ENCODE measurements at places on chromosomes 7 and 10. TPM values are rescaled to one million over a fixed set of nuclear protein-coding genes. Genes with fewer than 3 reads are reported as not detected.
A peak's percentile ranks its signal among the peaks of the same experiment; 100 is the strongest.

- no peak for DNase-seq
Measured at GRCh38 chr7:85065306-85065705, 121.5 kb downstream of the SEMA3D start.

- peak; percentile 66 for DNase-seq
Measured at GRCh38 chr7:99141841-99142726, 1.8 kb downstream of the SMURF1 start.

DNA sequence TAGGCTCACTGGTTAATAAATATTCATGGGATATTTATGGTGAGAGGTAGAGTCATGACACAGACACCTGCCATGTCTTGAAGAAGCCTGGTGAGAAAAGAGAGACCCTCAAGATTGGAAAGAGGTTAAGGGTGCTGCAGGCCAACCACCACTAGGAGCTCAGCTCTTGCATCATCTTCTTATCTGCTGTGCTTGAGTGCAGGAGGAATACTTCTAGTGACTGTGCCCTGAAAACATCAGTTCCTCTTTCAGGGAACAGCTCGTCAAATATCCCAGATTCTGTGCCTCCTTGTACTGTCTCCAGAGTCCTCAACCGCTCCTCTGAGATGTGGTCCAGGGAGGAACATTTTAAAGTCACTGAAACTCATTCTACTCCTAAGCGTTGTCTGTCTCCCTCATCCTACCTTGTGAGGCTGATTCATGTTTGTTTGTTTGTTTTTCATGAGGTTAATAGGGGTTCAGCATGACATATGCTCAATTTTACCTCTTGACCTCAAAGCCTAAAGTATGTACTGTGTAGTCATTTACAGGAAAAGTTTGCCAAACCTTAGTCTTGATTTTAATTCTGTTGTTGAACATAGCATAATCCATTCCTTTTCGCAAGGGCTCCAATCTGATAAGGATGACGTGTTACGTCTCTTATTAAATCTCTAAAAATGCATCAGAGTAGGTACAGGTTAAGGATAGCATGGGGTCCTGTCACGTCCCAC is 293.1 kb downstream of the C7orf25 start:
- no peak for DNase-seq

GRCh38 chr10:124535731-124536495 is 74.3 kb downstream of the LHPP start:
- peak; percentile 37 for DNase-seq

DNA sequence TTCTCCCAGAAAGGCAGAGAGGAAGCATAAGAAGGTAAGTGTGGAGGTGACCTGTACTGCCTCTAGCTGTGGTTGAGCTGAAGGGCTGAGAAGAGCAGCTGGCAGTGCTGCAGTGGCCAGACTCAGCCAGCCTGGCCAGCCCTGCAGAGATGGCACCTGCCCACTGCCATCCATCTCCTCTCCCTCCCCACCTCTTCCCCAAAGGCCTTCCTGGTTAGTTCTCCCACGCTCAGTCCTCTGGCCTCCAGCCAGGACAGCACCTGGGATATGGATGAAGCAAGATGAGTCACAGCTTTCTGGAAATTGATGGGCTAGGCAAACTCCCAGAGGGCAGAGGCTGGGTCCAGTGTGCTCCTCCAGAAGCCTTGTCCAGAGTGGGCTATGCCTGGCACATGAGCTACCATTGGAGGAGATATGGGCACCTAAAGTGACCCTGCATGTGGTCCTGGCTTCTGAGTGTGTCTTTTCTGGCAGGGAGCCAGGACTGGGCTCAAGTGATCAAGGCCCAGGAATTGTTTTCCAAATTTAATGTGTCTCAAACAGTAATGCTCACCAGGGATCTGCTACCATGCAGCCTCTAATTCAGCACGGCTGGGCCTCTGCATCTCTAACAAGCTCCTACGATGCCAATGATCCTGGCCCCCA is 81.0 kb upstream of the CACUL1 start:
- no peak for DNase-seq

GRCh38 chr7:1925973-1926907 is 256.2 kb downstream of the ELFN1 start:
- no peak for DNase-seq

- DNase-seq = peak; percentile 88
Measured at GRCh38 chr7:28958235-28958979, at the start of gene TRIL. Gene TRIL (minus strand): TSS chr7:28958330. CDS start chr7:28958046, 284 bp downstream.

- DNase-seq = no peak
Measured at GRCh38 chr7:32150589-32150988, 80.4 kb upstream of the PDE1C start.

- DNase-seq = no peak
Measured at GRCh38 chr7:114976666-114977065, 54.8 kb downstream of the MDFIC start.

DNA sequence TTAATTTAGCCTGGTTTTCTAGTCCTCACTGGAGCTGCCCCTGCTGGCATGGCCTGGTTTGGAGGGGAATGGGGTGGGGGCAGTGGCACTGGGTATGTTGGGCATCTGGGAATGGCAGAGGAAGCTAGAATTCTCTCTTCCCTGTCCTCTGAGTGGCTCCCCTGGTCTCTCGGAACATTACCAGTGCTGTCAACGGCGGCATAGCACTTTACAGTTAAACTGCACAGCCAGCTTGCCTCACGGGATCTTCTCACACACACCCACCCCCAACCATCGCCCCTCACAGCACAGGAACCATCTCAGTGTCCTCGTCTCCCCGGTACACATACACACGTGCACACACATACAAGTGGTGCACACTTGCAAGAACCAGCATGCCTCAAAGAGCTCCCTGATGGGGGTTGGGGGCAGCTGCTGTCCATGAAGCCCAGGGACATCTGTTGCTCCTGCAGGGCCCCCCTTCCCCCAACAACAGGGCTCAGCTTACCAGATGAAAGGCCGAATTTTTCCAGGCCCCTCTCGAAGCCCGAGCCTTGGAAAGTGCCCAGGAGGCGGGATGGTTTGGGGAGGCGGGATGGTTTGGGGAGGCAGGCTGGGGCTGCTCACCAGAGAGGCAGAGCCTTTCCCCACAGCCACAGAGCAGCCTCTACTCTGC is 41.0 kb downstream of the TSPAN15 start:
- DNase-seq = peak; percentile 46

GRCh38 chr7:47714669-47715607 is 133.0 kb upstream of the TNS3 start:
- DNase-seq = no peak

GRCh38 chr10:21021843-21022594 is 124.9 kb upstream of the NEBL start:
- DNase-seq = no peak

GRCh38 chr10:93115661-93116383 is 42.1 kb downstream of the CYP26A1 start:
- DNase-seq = peak; percentile 32

DNA sequence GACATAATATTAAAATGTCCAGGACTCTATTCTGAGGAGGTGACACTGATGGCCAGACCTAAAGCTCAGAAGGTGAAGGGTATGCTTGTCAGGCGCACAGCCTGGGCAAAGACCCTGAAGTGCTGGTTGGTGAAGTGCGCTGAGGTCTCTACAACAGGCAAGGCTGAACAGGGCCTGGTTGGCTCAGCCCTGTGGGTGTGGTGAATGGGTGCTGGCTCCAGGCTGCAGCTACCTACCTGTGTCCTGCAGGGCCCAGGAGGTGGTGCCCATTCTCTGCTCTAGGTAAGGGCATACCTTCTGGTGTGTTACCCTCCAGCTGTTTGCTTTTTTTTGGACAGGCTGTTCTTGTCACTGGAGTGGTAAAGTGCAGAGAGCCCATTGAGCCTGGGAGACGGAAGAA is 85.1 kb downstream of the RAMP3 start:
- no peak for DNase-seq

DNA sequence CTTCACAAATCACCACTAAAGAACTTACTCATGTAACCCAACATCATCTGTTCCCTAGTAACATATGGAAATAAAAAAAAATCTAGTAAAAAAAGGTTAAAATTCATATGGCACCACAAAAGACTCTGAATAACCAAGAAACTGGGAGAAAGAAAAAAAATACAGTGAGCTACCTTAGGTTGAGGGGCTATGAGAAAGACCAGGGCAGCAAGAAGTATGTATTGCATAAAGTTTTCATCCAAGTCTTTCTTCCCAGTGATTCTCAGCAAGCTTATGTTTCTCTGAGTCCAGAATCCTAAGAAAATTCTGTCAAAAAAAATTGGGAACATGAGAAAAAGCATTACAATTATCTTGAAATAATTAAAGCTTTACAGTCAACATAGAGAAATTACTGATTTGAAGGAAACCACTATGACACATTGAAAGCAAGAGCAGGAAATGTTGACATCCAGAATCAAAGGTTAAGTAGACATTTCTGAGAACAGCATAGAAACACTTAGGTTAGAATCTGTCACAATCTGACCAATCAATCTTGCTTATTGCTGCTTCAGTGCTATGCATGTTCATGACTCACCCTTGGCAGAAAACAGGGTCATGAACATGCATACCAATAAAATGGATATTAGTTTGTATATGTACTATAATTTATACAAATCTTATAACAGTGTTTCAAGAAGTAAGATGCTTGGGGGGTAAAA is 494.0 kb upstream of the POT1 start:
- no peak for DNase-seq

DNA sequence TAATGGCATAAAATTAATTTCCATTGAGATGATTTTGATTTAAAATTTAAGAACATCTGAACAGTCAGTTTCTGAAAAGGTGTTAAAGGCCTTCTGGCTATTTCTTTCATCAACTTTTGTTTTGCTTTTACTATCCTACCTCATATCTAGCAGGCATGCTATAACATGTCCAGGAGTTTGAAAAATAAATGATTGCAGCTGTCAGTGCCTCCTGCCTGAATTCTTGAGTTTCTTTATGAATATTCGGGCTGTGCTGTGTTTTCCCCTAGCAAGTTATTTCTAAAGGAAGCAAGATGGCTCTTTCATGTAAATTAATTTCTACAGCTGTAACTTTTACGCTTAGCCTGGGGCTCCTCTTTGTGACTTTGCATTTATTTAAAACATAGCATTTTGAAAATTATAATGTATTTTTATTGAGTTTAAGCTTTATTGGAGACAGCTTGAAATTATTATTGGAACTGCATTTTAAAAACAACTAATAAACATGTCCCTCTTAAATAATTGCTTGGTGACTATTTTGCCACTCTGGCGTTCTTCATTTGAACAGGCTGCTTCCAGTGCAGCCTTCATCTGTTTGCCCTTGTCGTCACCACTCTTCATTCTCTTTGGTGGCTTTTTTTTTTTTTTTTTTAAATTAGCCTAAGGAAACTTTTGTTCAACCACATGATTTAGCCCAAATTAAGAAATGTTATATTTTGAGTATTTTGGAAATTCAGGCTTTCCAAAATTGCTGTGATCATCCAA is 1083.4 kb upstream of the LRRN3 start:
- DNase-seq = no peak

GPR85 gene
- 1.5 TPM for polyA plus RNA-seq

SPDYE2 gene
- 14.8 TPM for polyA plus RNA-seq

HPSE2 gene
- not detected for polyA plus RNA-seq

CRPPA gene
- 4.4 TPM for polyA plus RNA-seq

PHF14 gene
- polyA plus RNA-seq = 29.7 TPM

ASB4 gene
- polyA plus RNA-seq = 35.7 TPM

PIK3AP1 gene
- polyA plus RNA-seq = 3.2 TPM

CLCN1 gene
- 2.5 TPM for polyA plus RNA-seq

PDE6C gene
- 0.75 TPM for polyA plus RNA-seq

CALHM1 gene
- polyA plus RNA-seq = 0.06 TPM

THSD7A gene
- 3.8 TPM for polyA plus RNA-seq

Measured in hindlimb muscle (tissue), 1 donor.